Stimulated activated CD4-positive, alpha-beta T cell treated with anti-CD3 and anti-CD28 coated beads, TNF-alpha, amount 100 ng/mL, for 4 hours (primary cell): ENCODE measurements at places on chromosomes 12 and 14.

- DNase-seq, result no peak
These were observed 52.5 kb upstream of the VASH1 start for GRCh38 chr14:76708771-76709170.

DNA sequence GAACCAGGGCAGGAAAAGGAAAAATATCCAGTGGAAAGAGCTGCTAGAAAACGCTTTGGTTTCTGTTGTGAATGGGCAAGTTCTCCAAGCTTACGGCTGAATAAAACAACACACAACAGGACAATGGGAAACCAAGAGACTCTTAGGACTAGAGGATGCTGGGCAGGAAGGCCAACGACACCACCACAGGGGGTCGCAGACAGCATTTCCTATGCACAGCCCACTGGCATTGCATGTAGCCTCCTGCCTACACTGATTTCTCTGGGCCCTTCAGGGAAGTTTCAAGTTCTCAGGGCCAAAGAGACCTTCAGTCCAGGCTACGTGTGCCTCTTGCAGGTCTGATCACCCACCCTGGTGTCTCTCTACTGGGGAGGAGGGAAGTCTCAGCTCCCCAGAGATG, 108.0 kb downstream of the RIMBP2 start:
- no peak for DNase-seq

DNA sequence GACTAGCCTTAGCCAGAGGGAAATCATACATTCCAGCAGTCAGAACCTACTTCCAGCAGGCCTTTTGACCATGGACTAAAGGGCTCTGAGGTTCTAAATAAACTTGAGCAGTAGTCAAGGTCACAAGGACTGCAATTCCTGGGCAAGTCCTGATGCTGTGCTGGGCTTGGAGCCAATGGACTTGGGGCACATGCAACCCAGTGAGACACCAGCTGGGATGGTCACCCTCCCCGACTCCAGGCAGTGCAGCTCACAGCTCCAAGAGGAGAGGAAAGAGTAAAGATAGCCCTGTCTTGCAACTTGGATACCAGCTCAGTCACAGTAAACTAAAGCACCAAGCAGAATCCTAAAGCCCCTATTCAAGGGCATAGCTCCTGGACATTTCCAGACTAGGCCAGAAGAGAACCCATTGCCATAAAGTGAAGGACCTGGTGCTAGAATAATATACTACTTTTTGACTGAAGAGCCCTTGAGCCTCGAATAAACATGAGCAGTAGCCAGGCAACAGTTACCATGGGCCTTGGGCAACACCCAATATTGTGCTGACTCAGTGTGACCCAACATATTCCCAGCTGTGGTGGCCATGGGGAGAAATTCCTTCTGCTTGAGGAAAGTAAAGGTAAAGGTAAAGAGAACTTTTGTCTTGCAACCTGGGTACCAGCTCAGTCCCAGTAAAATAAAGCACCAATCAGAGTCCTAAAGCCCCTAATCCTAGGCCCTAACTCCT, 226.2 kb upstream of the CLEC14A start:
- no peak for DNase-seq

- no peak for DNase-seq
These were observed 71.0 kb downstream of the PHETA1 start for GRCh38 chr12:111297703-111298426.

GRCh38 chr12:105671720-105672119, 341.2 kb downstream of the C12orf75 start:
- DNase-seq, result no peak

DNA sequence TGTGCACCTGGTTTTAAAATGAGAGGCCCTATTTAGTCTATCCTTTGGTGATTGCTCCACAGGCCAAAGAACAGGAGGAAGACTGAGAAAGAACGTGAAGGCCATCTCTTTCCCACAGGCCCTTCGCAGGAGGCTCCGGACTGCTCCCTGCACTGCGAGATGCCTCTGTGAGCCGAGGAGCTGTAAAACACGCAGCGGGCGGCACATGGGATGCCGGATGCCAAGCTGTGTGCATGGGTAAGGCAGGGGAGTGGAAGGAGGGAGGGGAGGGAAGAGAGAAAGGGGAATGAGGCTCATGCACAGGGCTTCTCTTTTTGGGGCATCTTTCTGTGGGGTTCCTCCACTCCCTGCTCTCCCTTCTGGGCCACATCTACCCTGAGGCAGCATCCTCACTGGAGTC, 61.6 kb downstream of the SPTB start:
- no peak for DNase-seq

DNA sequence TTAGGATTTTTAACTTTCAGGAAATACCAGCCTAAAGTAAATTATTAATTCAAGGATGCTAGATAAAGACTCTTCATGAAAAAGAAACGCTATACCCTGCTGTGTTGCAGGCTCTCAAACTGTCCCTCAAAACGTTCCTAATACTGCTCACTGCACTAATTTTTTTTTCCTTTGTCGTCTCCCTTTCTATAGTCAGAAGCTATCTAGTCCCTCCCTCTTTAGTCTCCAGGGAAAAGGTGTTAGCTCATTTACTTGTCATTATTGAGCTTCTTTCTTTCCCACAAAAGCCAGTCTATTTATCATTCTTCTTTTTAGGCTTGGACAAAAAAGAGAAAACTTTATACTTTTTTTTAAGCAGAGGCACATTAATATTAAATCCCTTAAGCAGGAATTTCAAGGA, 30.3 kb upstream of the INSM2 start:
- no peak for DNase-seq

GRCh38 chr14:68701001-68701741, 91.7 kb downstream of the ZFP36L1 start:
- no peak for DNase-seq

GRCh38 chr12:27177706-27178105, 66.4 kb upstream of the STK38L start:
- DNase-seq, result no peak

- no peak for DNase-seq
These were observed 27.6 kb downstream of the LRCOL1 start for GRCh38 chr12:132582582-132583410.

GRCh38 chr14:92740440-92740839, 8.0 kb downstream of the LGMN start:
- DNase-seq, result no peak

- no peak for DNase-seq
These were observed 110.7 kb downstream of the SLC25A21 start for GRCh38 chr14:37061697-37062096.

GRCh38 chr14:88198446-88198845, 124.6 kb downstream of the KCNK10 start:
- DNase-seq, result no peak

DNA sequence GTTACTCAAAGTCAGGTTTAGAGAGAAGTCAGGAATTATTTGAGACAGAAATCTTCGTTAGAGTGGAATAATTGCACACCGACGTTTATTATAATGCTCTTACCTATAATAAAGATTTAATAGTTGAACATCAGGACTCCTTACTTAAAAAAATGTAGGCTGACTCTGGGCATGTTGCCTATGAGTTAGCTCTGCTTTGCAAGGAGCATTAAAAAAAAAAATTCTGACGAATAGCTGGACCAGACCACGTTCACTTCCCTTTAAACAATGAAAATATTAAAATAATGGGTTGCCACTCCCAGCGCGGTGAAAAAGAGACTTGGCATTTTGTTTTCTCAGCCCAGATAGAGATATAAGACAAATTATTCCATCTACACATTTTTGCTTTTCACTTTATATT, 574 bp upstream of the FANCM start:
- no peak for DNase-seq

GRCh38 chr12:94640134-94640928, 10.0 kb downstream of the TMCC3 start:
- no peak for DNase-seq

DNA sequence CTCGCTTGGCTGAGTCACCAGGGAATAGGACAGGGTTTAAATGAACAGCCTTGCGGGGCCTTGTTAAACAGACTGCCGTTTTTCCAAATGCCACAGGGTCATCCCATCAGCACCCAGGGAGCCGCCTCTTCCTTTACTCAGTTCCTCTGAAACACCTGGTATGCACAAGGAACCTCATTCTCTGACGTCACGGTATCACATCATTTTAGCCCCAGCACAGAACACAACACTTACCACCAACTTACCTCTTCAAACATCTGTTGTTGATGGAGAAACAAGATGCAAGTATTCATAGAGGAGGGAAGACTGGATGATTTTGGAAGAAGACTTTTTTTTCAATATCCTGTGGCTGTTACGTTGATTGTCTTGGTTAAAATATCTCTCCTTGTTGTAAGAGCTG, 535.3 kb upstream of the TMEM132C start:
- no peak for DNase-seq

DNA sequence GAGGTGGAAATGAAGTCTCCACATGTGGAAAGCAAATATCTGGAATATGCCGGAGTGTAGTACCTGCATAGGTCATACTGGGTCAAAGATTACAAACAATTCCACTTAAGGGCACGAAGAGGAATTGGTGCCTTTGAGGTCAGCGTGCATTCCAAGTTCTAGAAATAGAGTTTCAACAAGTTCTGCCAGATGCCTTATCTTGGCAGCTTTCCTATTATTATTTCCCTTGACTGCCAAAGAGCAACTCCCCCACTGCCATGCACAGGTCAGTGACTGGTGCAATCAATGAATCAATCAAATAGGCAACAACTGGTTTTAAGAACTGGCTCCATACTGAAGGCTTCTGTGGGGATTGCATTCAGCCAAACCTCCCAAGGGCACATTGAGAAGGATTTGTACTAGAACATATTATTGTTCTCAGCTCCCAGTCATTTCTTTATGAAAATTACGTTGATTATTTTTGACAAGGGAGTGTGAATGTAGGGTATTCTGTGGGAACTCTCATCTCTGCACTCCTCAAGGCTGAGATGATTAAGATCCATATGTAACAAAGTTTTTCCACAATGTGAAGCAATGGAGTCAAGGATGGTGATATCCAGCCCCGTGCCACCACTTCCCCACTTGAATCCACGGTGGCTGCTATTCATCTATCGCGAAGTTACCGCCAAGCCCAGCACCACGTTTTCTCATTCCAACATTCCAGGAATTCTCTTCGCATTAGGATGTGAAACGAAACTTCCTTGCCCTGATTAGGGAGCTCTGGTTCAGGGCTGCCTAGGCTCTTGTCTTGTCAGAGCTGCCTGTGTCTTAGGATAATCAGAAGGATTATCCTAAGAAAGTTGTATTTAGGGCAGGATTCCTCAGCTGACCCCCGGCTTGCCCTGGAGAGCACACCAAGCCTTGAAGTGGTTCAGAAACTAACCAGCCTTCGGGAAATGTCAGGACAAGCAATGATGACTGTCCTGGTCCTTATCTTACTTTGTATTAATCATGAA, 115.1 kb upstream of the PCED1B start:
- no peak for DNase-seq

DNA sequence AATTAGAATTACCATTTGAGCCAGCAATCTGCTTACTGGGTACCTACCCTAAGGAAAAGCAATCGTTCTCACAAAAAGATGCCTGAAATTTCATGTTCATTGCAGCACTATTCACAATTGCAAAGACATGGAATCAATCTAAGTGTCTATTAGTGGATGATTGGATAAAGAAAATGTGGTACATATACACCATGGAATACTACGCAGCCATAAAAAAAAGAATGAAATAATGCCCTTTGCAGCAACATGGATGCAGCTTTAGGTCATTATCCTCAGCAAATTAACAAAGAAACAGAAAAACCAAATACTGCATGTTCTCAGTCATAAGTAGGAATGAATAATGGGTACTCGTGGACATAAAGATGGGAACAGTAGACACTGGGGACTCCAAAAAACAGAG, 89.8 kb upstream of the MAP1LC3B2 start:
- no peak for DNase-seq

- no peak for DNase-seq
These were observed 84.8 kb downstream of the PLBD1 start for GRCh38 chr12:14482886-14483285.

GRCh38 chr12:47360771-47361388, 281.1 kb upstream of the AMIGO2 start:
- DNase-seq, result no peak

DNA sequence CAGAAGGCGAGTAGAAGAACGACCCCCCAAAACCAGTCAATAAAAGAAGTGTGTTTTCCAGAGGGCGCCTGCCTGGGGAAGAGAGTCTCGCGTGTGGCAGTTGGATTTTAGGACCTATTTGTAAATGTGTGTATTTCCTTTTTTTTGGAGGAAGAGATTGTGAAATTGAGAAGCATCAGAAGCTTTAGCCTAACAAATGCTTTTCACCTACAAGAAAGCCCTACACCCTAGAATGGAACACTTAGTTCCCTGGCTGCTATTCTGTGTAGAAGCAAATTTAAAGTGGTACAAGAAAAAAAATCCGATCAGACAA, 1.3 kb downstream of the RCOR1 start:
- no peak for DNase-seq
